NCI-H1436 treated with DMSO at 0.1 percent for 48 hours (cell line): ENCODE measurements at places on chromosomes 12 and 14.

- DNase-seq = no peak
Measured at GRCh38 chr12:73301530-73301929, 1029.4 kb downstream of the TRHDE start.

- no peak for DNase-seq
Measured at GRCh38 chr12:55132816-55133215, 6.6 kb downstream of the OR9K2 start.

DNA sequence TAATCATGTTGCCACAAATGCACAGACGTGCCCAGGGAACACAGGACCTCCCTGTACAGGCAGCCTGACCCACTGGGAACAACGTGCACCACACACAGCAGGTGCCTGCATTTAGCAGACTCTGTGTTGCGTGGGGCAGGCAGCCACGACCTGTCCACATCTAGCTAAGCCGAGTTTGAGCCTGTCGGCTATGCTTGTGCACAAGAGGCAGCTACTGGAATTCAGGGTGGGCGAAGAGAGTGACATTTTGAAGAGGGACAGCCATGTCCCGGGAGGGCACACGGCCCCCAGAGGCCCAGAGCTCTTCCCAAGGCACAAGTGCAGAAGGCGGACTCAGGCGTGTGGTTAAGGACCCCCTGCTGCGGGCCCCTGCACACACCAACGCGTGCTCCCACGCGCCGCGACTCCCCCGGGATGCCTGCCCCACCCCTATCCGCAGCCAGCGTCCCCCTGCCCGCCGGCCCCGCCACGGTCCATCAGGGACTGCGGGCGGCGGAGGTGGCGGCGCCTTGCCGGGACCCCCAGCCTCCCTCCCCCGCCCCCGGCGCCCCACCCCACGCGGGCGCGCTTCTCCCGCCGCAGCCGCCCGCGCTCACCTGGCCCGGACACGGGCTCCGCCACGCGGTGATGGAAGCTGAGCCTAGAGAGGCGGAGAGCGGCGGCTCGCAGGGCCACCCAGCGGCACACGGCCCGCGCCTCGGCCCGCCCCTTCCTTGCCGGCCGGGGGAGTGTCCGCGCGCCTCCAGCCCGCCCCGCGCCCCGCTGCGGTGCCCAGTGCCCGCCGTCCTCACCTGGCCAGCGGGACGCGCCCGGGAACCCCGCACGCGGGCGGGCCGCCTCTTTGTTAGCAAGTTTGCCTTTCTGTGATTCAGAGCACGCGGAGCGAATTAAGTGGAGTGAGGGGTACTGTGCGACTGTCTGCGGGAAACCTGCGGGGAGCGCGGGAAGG lies 125.3 kb upstream of the PRMT8 start:
- no peak for DNase-seq

DNA sequence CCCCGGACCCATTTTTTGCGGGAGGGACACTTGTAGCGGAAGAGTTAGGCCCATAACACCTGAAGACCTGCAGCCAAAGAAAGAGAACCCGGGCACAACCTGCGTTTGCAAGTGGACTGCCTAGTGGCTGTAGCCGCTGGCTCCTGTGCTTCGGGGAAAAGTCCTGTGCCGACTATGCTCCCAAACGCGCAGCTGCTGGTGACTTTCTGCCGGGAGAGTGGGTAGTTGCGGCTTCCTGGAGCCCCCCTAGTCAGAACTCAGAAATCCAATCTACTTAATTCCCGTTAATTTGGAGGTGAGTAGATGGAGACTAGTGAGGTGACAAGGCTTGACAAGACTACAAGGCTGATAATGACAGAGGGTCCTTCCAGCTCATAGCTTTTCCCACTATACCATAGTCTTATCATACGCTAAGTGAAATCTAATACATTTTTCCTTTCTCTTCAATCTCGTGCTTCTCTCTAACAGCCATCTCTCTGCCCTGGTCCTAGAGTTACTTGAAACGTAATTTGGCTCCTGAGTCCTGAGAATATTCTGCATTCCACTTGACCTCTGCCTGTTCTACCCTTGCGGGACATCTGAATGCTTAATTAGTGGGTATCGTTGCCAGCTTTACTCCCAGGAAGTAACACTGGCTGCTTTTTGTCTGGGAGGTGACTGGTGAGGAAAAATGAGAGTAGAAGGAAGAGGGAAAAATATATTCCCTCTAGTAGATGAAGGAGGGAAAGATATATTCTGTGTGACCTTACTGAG lies 556 bp downstream of the MTHFD1 start:
- no peak for DNase-seq

- DNase-seq = no peak
Measured at GRCh38 chr14:92792885-92793284, 1.2 kb upstream of the GOLGA5 start.

DNA sequence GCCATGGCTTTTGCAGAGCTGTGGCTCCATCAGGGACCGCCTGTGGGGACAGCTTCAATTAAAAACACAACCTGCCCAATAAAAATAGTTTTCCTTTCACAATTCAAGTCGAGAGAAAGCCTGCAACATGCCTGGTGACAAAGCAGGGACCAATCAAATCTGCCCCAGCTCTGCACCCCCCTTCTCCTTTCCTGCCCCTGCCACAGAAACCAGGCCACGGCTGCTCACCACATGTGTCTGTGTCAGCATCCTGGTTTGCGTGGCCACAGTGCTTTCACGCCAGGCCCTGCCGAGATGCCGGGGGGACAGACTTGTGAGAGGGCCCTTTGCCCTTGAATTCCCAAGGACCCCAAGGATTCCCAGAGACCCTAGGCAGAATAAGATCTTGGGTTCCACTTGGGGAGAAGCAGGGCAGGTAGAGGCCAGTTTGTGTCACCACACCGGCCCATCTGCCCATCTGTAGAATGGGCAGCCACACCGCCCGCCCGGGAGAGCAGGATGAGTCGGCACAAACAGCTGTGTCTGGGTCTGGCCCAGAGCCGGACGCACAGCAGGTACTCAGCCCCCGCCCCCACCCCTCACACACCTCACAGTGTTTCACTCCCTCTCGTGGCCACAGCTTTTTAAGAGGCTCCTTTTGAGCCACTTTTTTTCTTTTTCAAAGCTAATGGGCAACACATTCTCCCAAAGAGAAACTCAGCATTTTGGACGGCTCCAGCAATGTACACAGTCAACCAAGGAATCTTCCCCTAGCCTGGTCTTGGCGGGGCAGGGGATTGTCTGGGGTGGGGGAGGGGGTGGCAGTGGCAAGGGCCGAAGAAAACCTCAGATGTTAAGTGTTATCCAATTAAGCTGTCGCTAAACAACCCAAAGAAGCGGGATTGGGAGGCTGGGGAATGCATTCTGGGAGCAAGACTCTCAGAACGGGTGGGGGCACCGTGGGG lies 41.5 kb downstream of the BCL11B start:
- no peak for DNase-seq

DNA sequence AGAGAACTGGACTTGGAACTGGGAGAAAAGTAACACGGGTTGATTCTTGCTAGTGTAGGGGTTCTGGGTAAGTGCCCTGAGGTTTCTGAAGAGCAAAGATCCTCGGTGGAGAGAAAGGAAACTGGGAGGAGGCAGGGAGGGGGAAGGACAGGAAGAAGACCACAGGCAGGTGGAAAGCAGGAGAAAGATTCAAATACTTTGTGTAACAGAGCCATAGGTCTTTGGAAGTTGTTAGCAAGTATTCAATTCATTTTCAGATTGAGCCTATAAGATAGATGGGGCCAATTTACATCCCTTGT lies 1.3 kb downstream of the PNP start:
- DNase-seq = no peak

GRCh38 chr12:110564471-110564991 lies 18.6 kb downstream of the PPTC7 start:
- DNase-seq = no peak

DNA sequence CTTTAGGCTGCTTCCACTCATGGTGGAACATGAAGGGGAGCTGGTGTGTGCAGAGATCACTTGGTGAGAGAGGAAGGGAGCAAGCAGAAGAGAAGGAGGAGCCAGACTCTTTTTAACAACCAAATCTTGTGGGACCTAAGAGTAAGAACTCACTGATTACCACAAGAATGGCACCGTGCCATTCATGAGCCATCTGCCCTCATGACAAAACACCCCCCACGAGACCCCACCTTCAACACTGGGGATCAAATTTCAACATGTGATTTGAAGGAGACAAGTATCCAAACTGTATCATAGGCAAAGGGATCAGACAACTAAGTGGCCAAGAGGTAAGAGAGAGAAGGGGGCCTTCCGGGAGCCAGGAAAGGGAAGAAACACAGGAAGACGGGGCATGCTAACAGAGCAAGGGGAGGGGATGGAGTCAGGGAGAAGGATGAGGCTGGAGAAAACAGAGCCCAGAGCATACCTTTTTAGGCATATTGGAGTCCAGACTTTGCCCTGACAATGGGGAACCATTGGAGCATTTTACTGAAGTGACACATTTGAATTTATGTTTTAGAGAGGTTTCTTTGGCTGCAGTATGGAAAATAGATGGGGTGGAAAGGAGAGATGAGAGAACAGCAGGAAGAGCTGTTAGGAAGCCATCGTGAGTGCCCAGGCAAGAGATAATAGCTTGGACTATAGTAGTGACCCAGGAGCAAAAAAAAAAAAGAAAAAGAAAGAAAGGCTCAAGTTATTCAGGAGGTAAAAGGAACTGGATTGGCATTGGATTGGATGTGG lies 204.4 kb upstream of the NUDT4 start:
- DNase-seq = no peak

DNA sequence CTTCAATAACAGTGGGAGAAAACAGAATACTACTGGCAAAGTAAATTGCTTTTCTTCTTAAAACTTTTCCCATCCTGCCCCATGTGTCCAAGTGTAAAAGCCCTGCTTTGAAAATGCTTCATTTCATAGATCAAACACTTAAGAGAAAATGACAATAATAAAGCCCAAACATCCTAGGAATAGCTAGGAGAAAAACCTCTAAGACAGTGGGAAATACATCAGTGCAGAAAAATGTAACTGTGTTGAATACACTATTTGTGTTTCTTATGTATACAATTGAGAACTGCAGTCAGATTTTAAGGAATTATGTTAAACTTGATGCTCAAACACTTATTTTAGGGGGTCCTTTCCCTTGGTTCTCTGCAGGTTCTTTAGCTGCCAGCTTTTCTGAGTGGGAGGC lies 181.1 kb downstream of the MSRB3 start:
- DNase-seq = no peak

DNA sequence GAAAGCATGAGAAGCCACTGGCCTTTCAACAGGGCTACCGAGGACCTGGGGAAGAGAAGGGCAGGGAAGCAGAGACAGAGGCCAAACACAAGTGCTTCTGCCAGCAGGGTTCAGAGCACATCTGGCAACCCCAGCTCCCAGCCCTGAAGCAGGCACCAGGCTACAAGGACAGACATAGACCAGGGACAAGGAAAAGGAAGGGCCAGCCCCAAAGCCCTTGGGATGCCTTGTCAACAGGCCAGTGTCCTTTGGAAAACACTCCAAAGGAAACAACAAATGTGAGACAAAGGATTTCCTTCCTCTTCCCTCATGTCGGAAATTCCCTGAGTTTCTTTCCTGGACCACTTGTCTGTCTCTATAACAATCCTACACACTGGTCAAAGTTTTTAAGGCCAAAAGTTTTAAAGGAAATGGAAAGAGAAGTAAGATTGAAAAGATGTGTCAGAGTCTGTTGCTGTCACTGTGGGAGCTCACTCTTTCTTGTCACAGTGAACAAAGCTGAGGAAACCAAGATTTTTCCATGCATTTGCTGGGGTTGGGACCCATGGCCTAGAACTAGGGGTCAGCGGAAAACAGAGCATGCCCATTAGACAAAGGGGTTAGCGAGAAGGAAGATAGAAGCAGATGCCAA lies 59.4 kb downstream of the TTC9 start:
- DNase-seq = no peak

DNA sequence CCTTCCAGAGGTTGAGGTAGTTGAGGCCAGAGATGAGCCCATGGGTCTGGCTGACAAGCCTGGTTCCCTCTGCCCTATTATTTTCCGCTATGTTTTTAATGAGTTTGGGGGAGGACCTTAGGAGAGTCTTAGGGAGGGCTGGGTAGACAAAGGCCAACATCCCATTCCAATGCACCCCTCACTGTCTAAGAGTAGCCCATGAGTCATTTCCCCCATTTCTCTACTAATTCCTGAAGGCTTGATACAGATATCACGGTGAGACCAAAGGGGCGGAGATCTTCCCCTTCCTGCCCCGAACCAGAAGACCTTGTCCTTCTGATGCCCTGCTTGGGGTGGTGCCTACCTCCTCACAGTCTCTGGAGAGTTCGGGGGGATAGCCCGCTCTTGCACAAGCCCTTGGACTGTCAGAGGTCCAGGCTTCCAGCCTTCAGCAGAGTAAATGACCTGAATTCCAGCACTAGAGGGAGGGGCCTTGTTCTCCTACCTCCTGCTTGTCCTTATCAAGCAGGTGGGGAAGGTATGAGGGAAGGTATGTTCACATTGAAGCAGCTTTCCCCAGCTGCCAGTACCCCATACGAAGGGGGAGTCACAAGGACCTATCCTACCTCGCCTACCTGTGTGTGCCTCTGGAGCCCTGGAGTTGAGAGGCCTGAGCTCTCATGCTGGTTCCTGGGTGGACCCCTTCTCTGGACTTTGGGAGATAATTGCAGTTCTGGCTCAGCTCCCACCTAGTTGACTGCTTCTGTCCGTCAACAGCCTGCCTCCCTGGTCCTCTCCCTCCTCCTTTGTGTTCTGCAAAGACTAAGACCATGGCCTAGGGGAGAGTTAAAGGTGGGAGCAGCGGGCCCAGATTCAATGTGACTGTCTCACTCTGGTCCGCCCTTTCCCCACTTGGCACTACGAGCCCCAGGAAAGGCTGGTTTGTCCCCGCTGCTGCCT lies 3.7 kb downstream of the PSMB11 start:
- DNase-seq = no peak

GRCh38 chr12:58654021-58654420 lies 266.3 kb downstream of the LRIG3 start:
- no peak for DNase-seq

- DNase-seq = no peak
Measured at GRCh38 chr12:32561931-32562341, 117.2 kb upstream of the DNM1L start.
